ENCODE measurements at places on chromosomes 7 and 10. TPM values are rescaled to one million over a fixed set of nuclear protein-coding genes. Genes with fewer than 3 reads are reported as not detected.

Gene TRIM73
- polyA plus RNA-seq: 2.9 TPM

Gene HMX2
- polyA plus RNA-seq: 2.0 TPM

Gene CALML5
- polyA plus RNA-seq: not detected

Gene CELF2
- 14.5 TPM for polyA plus RNA-seq

Gene SPDYE2
- polyA plus RNA-seq: 3.4 TPM

Gene USP6NL
- polyA plus RNA-seq: 32.3 TPM

Gene FAM24B
- 5.1 TPM for polyA plus RNA-seq

Gene TUBB8
- 1.0 TPM for polyA plus RNA-seq

Gene SPDYE11
- 0.18 TPM for polyA plus RNA-seq

Gene SPDYE1
- 0.53 TPM for polyA plus RNA-seq

Gene CRHR2
- not detected for polyA plus RNA-seq

DNA sequence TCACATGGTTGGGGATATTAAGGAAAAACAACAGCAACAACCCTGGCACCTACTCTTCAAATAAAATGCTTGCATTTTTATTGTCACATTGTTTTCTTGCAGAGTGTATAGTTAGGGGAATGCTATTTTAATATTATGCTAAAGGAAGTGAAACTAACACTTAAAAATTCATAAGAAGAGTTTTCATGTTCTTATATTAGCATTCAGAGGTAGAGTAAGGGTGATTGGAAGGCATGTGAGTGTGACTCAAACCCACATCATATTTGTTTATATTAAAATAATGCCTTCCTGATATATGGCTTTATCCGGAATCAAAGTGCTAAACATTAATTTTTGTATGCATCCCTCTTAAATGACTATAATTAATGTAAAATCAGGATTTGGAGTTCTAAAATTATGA, 59.8 kb upstream of the TES start:
- DNase-seq: no peak

GRCh38 chr10:108388706-108389105, 1224.2 kb upstream of the SORCS1 start:
- no peak for DNase-seq

- no peak for DNase-seq
Measured at GRCh38 chr7:12578930-12579640, 8.6 kb downstream of the SCIN start.

DNA sequence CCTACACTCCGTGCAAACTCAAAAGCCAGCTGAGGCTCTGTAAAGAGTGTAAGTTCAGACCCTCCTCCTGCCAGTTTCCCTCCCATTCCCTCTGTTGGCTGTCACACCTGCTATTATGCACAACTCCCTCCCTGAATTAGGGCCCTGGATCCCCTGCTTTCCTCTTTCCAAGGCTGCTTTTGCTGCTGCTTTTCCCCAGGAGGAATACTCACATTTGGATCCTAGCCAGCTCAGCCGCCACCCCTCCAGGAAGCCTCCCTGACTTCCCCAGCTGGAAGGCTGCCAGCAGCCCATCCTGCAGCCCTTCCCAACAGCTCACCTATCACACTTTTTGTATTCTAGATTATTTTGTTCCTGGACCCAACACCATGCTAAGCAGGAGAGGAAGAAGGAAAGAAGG, 40.9 kb upstream of the WDR11 start:
- no peak for DNase-seq

DNA sequence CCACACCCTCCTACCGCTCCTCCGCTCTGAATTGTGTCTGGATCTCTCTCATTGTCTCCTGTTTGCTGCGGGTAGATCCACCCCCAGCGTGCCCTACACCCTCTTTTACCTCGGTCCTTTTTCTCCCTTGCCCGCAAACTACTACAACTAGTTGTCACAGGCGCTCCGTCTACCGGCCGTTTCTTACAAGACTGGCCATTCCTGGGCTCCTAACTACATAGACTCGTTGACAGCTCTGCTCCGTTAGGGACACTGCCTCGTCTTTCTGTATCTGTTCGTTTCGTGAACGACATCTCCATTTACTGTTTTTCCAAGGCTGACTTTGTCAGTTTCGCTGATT, 786 bp downstream of the TAF3 start:
- DNase-seq: peak; percentile 16

DNA sequence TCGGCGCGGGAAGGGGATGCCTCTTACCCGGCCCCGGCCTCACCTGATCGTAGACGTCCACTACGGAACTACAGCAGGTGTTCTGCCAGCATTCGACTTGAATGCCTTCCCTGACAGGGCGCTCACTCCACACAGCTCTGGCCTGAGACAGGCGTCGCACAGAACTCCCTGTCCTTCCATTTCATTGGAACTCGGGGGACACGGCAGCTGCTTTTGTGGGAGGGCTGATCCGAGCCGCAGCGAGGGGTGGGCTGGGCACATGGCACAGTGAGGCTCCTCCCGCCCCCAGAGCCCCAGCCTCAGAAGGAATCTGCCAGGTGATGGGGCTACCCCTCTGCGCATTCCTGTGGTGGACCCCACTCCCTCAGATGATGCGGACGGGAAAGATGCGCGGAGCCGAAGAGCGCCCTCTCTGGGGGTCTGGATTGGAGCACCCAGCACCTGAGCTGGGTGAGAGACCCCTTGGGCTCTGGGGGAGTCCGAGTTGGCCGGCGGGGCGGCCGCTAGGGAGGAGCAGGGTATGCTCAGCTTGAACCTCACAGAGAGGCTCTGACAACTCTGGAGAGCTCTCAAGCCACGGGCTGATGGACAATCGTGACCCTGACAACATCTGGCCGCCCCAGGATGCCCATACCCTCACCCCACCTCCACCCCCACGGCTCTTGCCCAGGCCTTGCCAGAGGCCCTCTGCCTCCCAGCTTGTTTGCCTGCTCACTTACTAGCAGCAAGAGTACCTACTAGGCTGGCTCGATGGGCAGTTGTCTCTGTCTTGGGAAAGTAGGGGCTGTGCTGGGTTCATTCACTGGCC, 36.6 kb downstream of the RASGEF1A start:
- DNase-seq: no peak

- no peak for DNase-seq
Measured at GRCh38 chr10:119316729-119317097, 109.3 kb downstream of the GRK5 start.

DNA sequence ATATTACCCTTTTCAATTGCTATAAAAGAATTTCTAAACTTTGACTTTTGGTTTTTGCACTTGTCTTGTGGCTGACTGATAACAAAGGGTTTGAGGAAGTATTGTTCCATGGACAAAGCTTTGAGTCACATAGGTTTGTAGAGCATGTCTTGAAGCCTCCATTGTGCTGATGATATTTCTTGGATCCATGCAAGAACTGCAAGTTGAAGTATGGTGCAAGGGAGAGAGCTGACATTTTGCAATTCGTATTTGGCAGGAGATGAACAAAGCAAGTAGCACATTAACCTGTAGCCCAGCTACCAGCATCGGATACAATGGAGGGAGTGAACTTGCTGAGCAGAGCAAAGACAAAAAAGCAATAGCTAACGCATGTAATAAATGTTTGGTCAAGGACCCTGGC, 23.4 kb downstream of the MGAM2 start:
- DNase-seq: no peak

- DNase-seq: no peak
Measured at GRCh38 chr10:5816170-5816569, 2.9 kb upstream of the GDI2 start.

DNA sequence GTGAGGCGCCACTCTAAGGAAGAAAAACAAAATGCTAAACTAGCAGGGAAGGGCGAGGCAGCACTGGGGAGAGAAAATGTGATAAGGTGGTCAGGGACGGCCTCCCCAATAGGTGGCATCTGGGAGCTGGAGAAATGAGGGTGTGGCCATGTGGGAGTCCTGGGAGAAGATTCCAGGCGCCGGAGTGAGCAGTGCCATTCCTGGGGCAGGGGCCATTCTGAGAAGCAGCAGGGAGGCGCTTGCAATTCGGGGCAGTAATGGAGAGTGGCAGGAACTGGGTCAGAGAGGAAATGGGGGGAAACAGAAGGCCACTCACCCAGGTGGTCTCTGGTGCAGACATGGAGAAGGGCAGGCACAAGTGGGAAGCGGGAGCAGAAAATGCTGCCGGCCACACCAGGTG, 61.8 kb upstream of the LRRC18 start:
- DNase-seq: peak; percentile 8

- no peak for DNase-seq
Measured at GRCh38 chr10:120824881-120825309, 26.3 kb upstream of the WDR11 start.

- no peak for DNase-seq
Measured at GRCh38 chr7:152862006-152862405, 102.5 kb downstream of the ACTR3B start.

- DNase-seq: no peak
Measured at GRCh38 chr7:20778063-20778721, 8.5 kb downstream of the SP8 start.

DNA sequence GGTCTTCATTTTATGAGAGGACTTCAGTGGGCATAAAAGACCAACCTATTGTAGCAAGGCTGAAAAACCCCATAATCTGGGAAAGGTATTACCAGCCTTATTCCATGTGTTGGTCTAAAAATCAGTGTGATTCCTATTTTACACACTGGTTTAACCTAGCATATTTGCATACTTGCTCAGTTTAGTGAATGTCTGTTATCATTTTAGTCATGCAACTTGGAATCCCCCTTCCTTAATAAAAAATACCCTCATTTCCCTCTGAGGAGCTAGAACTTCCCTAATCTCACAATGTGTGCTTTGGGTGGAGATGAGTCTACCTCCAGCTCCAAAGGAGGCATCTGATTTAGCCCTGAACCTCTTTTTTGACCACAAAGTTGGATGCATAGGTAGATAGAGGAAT, 312.8 kb upstream of the SORCS1 start:
- no peak for DNase-seq

DNA sequence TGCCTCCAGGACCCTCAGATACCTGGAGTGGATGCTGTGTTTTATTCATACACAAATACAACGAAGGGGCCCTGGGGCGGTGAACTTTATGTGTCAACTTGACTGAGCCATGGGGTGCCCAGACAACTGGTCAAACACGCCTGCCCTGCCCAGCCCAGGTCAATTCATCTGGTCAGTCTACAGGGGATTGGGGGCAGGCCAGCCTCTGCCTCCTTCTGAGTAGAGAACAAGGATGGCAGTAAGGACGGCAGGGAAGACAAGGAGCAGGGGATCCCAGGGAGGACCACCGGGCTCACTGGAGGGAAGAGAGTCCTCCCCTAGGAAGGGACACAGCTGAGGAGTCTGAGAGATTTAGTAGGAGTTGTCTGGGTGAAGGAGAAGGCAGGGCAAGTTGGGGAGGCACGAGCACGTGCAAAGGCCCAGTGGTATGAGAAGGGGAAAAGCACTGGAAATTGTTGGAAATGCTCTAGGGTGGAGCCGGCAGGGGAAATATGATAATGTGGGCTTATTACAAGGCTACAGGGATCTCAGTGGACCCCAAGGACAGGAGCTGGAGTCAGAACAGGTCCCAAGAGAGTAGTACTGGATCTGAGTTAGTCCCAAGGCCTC, 63.4 kb downstream of the MYL10 start:
- DNase-seq: no peak

DNA sequence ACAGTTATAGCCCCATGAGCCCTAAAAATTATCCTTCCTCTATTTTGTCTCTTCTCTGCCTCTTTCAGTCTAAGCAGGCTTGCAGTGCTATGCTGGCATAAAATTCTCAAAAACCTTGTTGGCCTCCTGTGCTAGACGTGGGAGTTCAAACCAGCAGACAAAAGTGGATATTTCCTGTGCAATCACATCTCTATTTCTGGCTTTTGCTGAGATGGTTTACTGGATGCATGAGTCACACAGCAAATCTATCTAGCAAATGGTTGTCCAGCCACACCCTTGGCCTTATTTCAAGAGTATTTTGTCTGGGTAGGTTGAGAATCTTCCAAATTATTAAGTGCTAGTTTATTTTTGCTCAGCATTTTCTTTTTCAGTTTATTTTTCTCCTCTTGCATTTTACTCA, 370.8 kb downstream of the CDC14C start:
- DNase-seq: no peak

DNA sequence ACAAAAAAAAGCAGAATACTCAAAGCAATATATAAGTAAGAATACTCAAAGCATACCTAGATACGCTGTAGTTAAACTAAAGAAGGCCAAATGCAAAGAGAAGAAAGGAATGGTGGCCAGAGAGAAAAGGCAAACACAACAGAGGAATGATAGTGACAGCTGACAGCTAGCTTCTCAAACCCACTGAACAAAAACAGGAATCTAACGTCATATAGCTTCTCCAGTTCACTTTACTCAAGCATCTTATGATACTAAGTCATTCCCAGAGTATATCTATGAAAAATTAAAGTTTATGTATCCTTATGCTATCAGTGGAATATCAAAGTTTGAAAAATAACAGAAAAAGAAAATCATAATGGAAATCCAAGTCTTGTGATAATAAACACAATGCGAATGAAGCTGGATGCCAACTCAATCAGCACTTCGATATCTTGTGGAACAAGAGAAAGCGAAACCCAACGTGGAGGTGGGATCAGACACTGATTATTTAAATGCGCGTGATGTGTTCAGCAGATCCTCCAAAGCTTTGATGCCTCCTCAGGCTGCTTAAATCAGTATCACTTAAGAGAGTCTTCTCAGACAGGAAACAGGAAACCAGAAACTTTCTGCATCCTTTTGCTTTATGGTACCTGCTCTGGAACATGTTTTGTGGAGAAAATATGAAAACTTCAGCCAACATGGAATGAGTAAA, 102.8 kb downstream of the PIP4K2A start:
- no peak for DNase-seq

- DNase-seq: no peak
Measured at GRCh38 chr7:218316-218715, 25.9 kb downstream of the FAM20C start.

DNA sequence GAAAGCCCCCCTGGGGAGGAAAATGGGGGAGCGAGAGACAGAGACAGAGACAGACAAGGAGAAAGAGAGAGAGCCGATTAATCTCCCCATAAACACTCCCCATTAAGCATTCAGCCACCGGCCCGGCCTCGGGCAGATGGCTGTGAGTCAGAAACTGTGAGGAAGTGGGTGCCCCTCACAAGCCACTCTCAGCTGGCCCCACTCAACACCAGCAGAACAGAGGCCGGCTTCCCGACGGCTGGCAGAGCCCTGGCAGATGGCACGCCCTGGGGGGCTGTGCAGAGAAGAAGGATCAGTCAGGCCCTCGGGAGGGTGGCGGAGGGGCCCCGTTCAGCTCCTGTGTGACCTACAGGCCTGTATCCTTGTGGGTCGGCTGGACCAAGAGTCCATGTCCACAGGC, 41.2 kb downstream of the CAMK2B start:
- no peak for DNase-seq

- no peak for DNase-seq
Measured at GRCh38 chr10:112532956-112533355, 85.9 kb downstream of the VTI1A start.

GRCh38 chr10:102982296-102982695, 64.2 kb downstream of the CNNM2 start:
- no peak for DNase-seq

DNA sequence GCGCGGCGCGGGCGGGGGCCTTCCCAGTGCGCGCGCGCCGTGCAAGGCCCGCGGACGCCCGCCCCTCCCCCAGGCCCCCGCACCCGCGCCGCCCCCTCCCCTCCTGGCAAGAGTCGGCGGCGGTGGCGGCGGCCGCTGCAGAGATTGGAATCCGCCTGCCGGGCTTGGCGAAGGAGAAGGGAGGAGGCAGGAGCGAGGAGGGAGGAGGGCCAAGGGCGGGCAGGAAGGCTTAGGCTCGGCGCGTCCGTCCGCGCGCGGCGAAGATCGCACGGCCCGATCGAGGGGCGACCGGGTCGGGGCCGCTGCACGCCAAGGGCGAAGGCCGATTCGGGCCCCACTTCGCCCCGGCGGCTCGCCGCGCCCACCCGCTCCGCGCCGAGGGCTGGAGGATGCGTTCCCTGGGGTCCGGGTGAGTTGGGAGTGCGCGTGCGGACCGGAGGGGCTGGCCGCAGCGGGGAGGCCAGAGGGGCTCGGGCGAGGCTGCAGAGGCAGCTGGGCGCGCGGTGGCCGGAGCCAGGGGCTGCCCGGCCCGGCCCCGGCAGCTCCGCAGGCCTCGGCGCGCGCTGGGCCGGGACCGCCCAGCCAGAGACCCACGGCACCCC, at the start of gene BMPR1A:
Gene BMPR1A (plus strand): TSS at position 109 of the 602 bp plus-strand sequence. CDS start 119,400 bp downstream, outside the sequence.
- DNase-seq: peak; percentile 81
